ENCODE measurements at places on chromosomes 3 and 15. TPM values are rescaled to one million over a fixed set of nuclear protein-coding genes. Genes with fewer than 3 reads are reported as not detected.

GRCh38 chr3:122930063-122930997 is 97.2 kb downstream of the SEMA5B start:
- H3K36me3 ChIP-seq, result no peaks in the 10 kb centered on the region
- no peak overlapping the region for H3K4me3 ChIP-seq
- H3K4me1 ChIP-seq, result no peaks in the 10 kb centered on the region
- H3K27ac ChIP-seq, result no peak overlapping the region
- peaks cover 37% of the 10 kb centered on the region for H3K27me3 ChIP-seq

GRCh38 chr3:519026-519425 is 322.5 kb downstream of the CHL1 start:
- no peak overlapping the region for H3K4me3 ChIP-seq
- H3K4me1 ChIP-seq, result no peaks in the 10 kb centered on the region
- H3K36me3 ChIP-seq, result no peaks in the 10 kb centered on the region
- no peak overlapping the region for H3K27ac ChIP-seq
- DNase-seq, result no peak
- H3K27me3 ChIP-seq, result no peaks in the 10 kb centered on the region

- no peak overlapping the region for H3K27ac ChIP-seq
- H3K4me1 ChIP-seq, result peaks cover 9% of the 10 kb centered on the region
- H3K36me3 ChIP-seq, result peaks cover 62% of the 10 kb centered on the region
- no peak for DNase-seq
Measured at GRCh38 chr15:50231761-50232160, 33.8 kb downstream of the HDC start.

- DNase-seq, result no peak
- H3K27me3 ChIP-seq, result no peaks in the 10 kb centered on the region
- H3K4me3 ChIP-seq, result no peak overlapping the region
- no peak overlapping the region for H3K27ac ChIP-seq
- H3K4me1 ChIP-seq, result no peaks in the 10 kb centered on the region
Measured at GRCh38 chr3:158405507-158405906, 165.5 kb upstream of the MLF1 start.

GRCh38 chr15:64604319-64604718 is 143.9 kb downstream of the ZNF609 start:
- H3K4me1 ChIP-seq, result peaks cover 39% of the 10 kb centered on the region
- no peak overlapping the region for H3K4me3 ChIP-seq
- H3K27me3 ChIP-seq, result no peaks in the 10 kb centered on the region
- no peak overlapping the region for H3K27ac ChIP-seq
- DNase-seq, result no peak
- peaks cover 5% of the 10 kb centered on the region for H3K36me3 ChIP-seq

- no peak overlapping the region for H3K27ac ChIP-seq
- H3K4me1 ChIP-seq, result peaks cover 13% of the 10 kb centered on the region
- no peak for DNase-seq
- H3K27me3 ChIP-seq, result peaks cover 8% of the 10 kb centered on the region
- no peaks in the 10 kb centered on the region for H3K36me3 ChIP-seq
Measured at GRCh38 chr3:58027704-58028317, 19.6 kb downstream of the FLNB start.

- DNase-seq, result no peak
- no peaks in the 10 kb centered on the region for H3K36me3 ChIP-seq
- no peak overlapping the region for H3K4me3 ChIP-seq
- no peaks in the 10 kb centered on the region for H3K27me3 ChIP-seq
- H3K27ac ChIP-seq, result no peak overlapping the region
Measured at GRCh38 chr3:109241459-109242186, 74.7 kb downstream of the DPPA2 start.

GRCh38 chr3:182303169-182303568 is 490.1 kb upstream of the ATP11B start:
- no peak for DNase-seq
- H3K36me3 ChIP-seq, result no peaks in the 10 kb centered on the region
- H3K27ac ChIP-seq, result no peak overlapping the region
- no peaks in the 10 kb centered on the region for H3K4me1 ChIP-seq
- no peak overlapping the region for H3K4me3 ChIP-seq

- no peak overlapping the region for H3K27ac ChIP-seq
- no peaks in the 10 kb centered on the region for H3K4me1 ChIP-seq
- no peak overlapping the region for H3K4me3 ChIP-seq
- H3K27me3 ChIP-seq, result no peaks in the 10 kb centered on the region
Measured at GRCh38 chr3:11455956-11456355, 183.8 kb downstream of the ATG7 start.

Gene SLC38A3
- total RNA-seq, result not detected

Gene THAP10
- 0.20 TPM for total RNA-seq

Gene UROC1
- not detected for total RNA-seq

Gene SLC26A6
- total RNA-seq, result 44.9 TPM

Gene SKOR1
- total RNA-seq, result 0.23 TPM

Gene ASB14
- not detected for total RNA-seq

Gene LYSMD2
- 16.0 TPM for total RNA-seq

Gene CHST14
- 12.3 TPM for total RNA-seq

Gene CYP11A1
- not detected for total RNA-seq
